NCI-H146 (cell line): ENCODE measurements at places on chromosomes 16 and 17.

GRCh38 chr16:81198635-81199034, 39.9 kb upstream of the BCO1 start:
- DNase-seq: no peak

DNA sequence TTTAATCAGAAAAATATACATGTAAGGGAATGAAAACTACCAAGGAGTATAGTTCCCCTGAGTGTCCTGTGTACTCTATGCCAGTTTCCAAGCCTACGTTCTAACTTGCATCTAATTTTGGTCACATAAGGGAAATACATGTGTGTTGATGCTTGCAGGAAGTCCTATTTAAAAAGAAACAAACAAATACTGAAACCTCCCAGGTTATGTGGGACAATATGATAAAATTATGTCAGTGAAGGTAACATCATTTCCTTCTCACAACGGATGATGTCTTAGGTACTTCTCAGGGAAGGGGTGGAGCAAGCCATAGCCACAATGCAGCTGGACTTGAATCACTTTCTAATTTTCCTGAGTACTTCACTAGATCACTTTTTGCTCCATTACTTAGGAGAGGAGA, 115.9 kb downstream of the ZFHX3 start:
- DNase-seq: no peak

DNA sequence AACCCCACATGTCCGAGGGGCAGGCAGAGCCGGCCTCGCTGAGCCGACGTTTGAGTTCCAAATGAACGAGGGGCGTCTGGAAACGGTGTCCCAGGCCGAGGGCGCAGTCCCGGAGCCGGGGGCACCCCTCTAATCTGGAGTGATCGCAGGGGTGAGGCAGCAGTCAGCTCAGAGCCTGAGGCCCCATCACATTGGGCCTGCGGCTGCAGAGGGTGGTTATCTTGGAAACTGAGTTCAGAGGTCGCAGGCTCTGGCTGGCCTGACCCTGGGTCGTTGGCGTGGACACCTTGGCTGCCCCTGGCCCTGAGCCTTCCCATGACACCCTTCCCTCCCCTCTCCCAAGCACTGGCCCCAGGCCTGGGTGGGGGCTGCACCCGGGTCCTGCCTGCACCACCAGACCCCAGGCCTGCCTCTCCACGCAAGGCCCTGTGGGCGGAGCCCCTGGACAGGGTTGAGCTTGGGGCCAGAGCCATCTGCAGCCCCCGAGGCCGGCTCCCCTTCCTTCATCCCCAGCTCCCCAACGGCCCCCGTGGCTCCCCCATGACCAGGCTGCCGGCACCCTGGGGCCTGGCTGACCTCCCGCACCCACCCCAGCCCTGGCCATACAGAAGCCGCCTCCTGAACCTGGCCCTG, 45.6 kb downstream of the ZFPM1 start:
- DNase-seq: no peak

DNA sequence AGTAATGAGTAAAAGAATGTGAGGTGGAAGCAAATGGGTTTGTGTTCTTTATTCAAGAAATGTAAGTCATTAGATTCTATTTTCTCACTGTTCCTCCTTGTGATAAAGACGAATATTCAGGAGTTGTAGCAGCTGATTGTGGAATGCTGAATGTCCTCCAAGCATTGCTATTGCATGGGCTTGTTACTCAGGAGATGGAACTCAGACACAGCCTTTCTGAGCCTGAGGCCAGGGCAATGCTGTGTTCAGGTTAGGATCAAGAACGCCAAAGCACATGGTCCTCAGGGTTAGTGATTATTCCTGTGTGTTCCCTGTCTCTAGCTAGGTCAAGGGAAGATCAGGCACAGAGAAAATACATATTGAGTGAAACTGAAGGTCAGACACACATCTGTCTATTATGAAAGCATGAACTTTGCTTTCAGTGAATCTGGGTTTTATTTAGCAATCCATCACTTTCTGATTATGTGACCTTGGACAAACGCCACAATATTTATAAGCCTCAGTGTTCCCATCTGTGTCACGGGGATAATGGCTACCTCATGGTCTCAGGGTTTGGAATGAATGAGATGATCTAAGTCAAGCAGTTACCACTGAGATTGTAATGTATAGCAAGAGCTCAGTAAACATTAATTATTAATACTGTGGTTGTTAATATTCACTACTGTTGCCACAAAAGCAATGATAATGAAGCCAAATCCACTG, 426.8 kb upstream of the DYNLRB2 start:
- no peak for DNase-seq

GRCh38 chr16:1355591-1355990, 3.9 kb downstream of the GNPTG start:
- DNase-seq: no peak
